ENCODE measurements at places on chromosomes 12 and 14.

DNA sequence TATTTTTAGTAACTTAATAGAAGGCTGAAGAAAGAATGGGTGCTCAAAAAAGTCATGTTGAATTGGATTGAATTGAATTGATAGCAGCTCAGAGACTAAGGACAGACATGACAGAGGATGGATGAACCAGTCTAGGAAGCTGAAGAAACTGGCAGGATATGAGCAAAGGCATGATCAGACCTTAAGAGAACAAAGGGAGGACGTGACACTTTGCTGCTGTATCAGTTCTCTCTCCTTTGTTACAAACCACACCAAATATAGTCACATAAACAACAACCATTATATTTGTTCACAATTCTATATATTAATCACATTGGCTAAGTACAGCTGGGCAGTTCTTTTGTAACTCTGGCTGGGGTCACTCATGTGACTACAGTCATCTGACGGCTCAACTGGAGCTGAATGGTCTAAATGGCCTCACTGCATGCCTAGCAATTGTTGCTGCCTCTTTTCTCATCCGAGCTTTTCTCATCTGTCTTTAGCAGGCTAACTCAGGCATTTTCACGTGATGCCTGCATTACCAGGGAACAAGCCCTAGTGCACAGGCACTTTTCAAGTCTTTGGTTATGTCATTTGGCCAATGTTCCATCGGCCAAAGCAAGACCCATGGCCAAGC, 355.0 kb downstream of the ETNK1 start:
- no peak for DNase-seq

DNA sequence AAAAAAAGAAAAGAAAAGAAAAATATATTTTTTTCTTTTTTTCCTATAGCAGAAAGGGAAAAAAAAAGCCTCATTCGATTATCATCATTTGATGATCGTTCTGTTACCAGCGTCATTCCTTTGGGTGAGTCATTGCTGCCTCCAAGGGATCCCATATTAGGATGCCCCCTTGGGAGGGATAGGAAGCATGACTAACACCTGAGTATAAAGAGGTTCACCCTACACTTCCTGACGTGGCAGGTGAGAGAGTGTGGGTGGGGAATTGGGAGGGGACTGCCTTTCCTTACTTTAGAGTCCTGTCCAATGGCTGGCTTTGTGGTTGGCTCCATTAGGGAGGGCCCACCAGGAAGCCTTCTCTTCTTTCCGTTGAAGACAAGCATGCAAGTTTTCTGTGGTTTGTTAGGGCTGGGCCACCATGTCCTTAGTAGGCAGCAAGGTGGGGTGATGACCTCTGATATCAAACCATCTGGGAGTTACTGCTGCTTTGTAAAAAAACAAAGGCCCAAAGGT, 56.1 kb upstream of the FUT8 start:
- peak; percentile 90 for DNase-seq

GRCh38 chr12:100897240-100897639, 102.7 kb downstream of the ANO4 start:
- DNase-seq: no peak

- no peak for DNase-seq
Measured at GRCh38 chr14:39781466-39781865, 349.2 kb upstream of the FBXO33 start.

- DNase-seq: no peak
Measured at GRCh38 chr12:132685400-132685799, 1.7 kb downstream of the POLE start.

DNA sequence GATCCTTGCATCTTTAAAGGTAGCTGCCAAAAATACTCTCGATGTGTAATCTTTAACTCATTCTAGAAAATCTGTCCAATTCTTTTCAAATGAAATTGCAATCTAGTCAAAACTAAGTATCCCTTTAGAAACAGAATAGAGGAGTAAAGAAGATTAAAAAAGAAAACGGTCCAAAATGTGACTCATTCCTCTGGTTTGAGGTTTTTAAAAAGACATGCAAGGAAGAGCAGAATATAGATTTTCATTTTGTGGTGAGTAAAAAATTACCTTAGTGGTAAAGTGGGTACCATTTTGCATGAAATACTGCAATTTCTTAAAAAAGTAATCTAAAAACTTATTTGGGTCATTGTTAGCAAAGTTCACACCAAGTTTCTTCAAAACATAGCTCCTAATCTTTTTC, 108.4 kb downstream of the BRMS1L start:
- DNase-seq: no peak
